Testis (tissue), 5 donors: ENCODE measurements at places on chromosomes 12 and 14. TPM values are rescaled to one million over a fixed set of nuclear protein-coding genes. Genes with fewer than 3 reads are reported as not detected.

- no peaks in the 10 kb centered on the region for H3K4me1 ChIP-seq
- no peak overlapping the region for H3K27ac ChIP-seq
- no peaks in the 10 kb centered on the region for H3K27me3 ChIP-seq
- DNase-seq = no peak
Observed at GRCh38 chr12:103382736-103383346, 112.9 kb downstream of the C12orf42 start.

- no peaks in the 10 kb centered on the region for H3K4me1 ChIP-seq
- H3K27ac ChIP-seq = no peak overlapping the region
- DNase-seq = no peak
- no peak overlapping the region for H3K4me3 ChIP-seq
- H3K36me3 ChIP-seq = no peaks in the 10 kb centered on the region
Observed at GRCh38 chr14:58078068-58078467, 73.9 kb downstream of the ARMH4 start.

DNA sequence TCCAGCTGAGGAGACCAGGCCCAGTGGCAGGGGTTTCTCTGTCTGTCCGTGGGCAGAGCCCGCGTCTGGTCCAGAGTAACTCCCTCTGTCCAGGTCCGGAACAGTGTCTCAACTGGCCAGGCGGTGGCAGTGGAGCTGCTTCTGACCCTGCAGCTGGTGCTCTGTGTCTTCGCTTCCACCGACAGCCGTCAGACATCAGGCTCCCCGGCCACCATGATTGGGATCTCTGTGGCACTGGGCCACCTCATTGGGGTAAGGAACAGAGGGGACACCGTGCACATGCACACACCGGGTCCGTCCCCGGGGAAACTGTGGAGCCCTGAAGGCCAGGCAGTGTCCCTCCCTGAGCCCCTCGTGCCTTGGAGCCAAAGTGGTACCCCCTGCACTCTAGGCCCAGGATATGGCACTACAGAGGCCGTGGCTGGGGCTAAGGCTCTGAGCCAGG is 1.5 kb downstream of the AQP6 start:
- no peak overlapping the region for H3K4me3 ChIP-seq
- H3K27me3 ChIP-seq = no peaks in the 10 kb centered on the region
- peak; percentile 80 for DNase-seq
- no peaks in the 10 kb centered on the region for H3K36me3 ChIP-seq

DNA sequence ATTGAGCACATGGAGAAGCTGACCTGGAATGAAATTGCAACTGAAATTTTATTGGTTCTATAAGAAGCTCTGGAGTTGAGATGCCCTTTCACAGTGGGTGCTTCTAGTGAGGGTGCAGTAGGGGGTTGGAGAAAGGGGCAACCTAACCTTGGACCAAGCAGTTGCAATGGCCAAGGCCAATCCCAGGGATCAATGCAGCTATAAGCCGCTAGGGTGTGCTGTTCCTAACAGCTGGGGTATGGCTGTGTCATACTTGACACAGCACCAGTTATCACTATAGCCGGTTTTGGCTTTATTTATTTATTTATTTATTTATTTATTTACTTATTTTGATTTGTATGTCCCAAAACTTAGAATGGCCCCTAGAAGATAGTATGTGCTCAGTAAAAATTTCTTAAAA is 505.9 kb downstream of the FLRT2 start:
- no peaks in the 10 kb centered on the region for H3K27me3 ChIP-seq
- peak; percentile 36 for DNase-seq
- no peaks in the 10 kb centered on the region for H3K36me3 ChIP-seq
- no peak overlapping the region for H3K4me3 ChIP-seq
- no peak overlapping the region for H3K27ac ChIP-seq

- H3K27ac ChIP-seq = no peak overlapping the region
- H3K36me3 ChIP-seq = no peaks in the 10 kb centered on the region
- DNase-seq = no peak
- H3K4me1 ChIP-seq = peaks cover 24% of the 10 kb centered on the region
- no peak overlapping the region for H3K4me3 ChIP-seq
- H3K27me3 ChIP-seq = no peaks in the 10 kb centered on the region
Observed at GRCh38 chr12:55746174-55746912, 3.4 kb downstream of the GDF11 start.

DNA sequence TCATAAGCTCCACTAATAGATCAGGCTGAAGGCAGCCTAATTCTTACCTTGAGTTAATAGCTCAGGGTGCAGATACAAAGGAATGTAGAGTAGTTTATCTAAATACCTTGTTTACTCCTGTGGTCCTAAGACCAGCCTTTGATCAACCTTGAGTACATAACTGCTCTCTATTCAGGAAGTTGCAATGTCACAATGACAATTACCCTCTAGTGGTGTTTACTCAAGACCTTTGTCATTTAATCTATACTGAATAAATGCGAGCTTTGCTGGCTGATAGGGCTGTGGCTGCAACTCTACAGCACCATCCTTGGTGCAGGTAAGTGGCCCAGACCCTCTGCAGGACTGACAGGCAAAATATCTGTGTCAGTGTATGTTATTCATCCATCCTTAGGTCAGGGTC is 282.7 kb downstream of the ATXN7L3B start:
- no peaks in the 10 kb centered on the region for H3K27me3 ChIP-seq
- no peaks in the 10 kb centered on the region for H3K36me3 ChIP-seq
- H3K4me1 ChIP-seq = no peaks in the 10 kb centered on the region
- H3K27ac ChIP-seq = no peak overlapping the region

DNA sequence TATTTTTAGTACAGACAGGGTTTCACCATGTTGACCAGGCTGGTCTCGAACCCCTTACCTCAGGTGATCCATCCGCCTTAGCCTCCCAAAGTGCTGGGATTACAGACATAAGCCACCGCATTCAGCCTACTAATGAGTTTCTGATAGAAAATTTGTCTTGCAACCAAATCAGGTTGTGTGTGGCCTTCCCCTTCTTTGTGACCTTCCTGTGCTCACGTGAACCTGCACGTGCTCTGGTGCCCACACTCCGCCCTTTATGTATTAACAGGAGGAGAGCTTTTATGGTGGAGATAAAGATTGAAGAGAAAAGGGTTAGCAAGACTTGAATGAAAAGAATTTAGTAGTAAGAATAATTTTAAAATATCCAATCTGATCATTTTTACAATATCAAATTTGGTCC is 343.5 kb upstream of the TMEM132C start:
- H3K27me3 ChIP-seq = no peaks in the 10 kb centered on the region
- H3K4me1 ChIP-seq = no peaks in the 10 kb centered on the region
- no peak overlapping the region for H3K4me3 ChIP-seq
- no peaks in the 10 kb centered on the region for H3K36me3 ChIP-seq

DNA sequence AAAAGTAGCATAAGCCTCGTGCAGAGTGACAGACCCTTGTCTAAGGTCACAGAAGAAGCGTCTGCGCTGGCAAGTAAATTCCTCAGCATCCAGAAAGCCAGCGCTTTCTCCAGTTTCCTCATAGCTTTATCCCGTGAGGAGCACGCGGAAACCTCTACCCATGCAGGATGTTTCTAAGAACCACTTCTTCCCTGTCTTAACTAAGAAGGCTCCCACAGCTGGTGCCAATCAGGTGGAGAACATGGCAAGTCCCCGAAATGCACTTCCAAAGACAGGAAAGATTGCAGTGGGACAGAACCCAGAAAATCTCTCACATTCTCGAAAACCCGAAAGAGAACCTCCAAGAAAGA is 968 bp upstream of the ARID4A start:
- no peaks in the 10 kb centered on the region for H3K36me3 ChIP-seq
- peak; percentile 73 for DNase-seq
- H3K27me3 ChIP-seq = no peaks in the 10 kb centered on the region
- H3K4me3 ChIP-seq = peak overlapping the region; percentile 68
- peak overlapping the region; percentile 97 for H3K27ac ChIP-seq

GRCh38 chr12:122080149-122081082 is 1.9 kb downstream of the MLXIP start:
- H3K4me1 ChIP-seq = peaks cover 39% of the 10 kb centered on the region
- no peaks in the 10 kb centered on the region for H3K36me3 ChIP-seq
- H3K27me3 ChIP-seq = no peaks in the 10 kb centered on the region
- peak overlapping the region; percentile 21 for H3K27ac ChIP-seq
- peak overlapping the region; percentile 76 for H3K4me3 ChIP-seq
- peak; percentile 77 for DNase-seq

GRCh38 chr12:45893240-45893639 is 97.1 kb downstream of the SCAF11 start:
- no peak overlapping the region for H3K4me3 ChIP-seq
- H3K4me1 ChIP-seq = no peaks in the 10 kb centered on the region
- peak; percentile 35 for DNase-seq

RNASE7 gene
- 0.55 TPM for total RNA-seq

TGM1 gene
- total RNA-seq = 3.6 TPM

KRT77 gene
- 0.74 TPM for total RNA-seq

SLC17A8 gene
- 0.08 TPM for total RNA-seq

ALDH1L2 gene
- 2.3 TPM for total RNA-seq
